ENCODE measurements at places on chromosomes 16 and 17.

- no peak for DNase-seq
Measured at GRCh38 chr17:51064061-51064735, 56.5 kb downstream of the SPAG9 start.

DNA sequence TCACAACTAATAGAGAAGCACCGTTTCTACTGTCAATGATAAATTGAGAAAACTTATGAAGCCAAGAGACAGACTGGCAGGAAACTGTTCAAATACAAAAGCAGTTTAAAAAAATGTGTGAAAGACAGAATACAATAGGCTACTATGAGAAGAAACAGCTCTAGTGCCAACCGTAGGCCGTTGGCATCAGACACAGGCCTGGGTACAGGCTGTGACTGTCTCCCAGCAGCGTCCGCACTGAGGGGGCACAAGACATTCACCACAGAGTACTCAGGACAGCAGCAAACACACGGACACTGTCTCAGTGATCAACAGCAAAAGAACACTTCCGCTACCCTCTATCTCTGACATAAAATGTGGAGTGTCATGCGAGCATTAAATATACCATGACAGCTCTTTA is 7.8 kb upstream of the C1QBP start:
- no peak for DNase-seq

DNA sequence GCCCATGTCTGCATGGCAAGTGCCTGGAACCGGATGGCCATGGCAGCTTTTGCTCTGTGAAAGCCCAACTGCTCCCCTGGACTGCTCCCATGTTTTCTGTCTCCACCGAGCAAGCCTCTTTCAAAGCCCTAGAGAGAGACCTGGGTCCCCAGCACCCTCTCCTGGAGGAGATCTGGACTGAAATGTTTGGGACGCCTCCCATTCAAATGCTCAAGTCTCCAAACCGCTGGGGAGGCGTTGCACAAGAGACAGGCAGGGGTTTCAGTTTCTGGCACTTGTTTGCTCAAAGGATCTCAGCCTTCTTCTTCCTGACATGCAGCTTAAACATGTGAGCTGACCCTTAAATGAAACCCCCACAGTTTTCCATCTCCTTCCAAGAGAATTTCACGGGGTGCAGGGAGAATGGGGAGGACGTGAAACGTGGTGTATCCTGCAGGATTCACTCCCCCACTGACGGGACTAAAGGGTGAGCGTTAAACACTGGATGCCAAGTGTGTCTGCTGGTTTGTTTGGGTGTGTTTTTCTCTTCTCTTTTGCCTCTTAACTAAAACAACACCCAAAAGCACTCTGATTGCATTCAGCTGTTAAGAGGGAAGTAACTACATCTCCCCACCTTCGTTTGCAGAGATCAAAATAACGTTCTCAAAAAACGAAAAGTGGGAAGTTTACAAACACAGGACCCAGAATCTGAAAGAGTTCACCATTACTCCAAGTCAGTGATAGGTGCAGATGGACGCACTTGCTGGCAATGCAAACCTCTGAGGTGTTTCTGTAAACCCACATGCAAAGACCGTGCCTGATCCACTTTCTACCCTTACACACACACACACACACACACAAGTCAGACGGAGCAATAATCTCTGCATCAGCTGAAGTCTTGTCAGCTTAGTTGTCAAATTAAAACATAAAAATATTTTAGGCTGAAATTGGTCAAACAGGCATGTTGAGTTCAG is 256.9 kb downstream of the C16orf95 start:
- no peak for DNase-seq

- DNase-seq, result no peak
Measured at GRCh38 chr17:21033350-21033749, 9.5 kb downstream of the USP22 start.

GRCh38 chr16:14310519-14310991 is 239.4 kb downstream of the MRTFB start:
- DNase-seq, result no peak

DNA sequence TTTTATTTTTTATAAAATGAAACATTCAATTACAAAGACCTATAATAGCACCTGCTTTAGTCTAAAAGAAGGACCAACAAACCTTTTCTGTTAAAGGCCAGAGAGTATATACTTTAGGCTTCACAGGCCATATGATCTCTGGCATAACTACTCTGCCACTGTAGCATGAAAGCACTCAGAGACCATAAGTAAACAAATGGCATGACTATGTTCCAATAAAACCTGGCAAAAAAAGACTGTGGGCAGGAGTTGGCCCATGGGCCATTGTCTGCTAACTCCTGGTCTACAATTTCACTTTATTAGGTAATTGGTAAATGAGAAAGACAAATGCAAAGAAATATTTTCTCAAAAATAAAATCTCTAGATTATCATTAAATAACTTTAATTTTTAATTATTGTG is 14.9 kb downstream of the CEP112 start:
- DNase-seq, result no peak

DNA sequence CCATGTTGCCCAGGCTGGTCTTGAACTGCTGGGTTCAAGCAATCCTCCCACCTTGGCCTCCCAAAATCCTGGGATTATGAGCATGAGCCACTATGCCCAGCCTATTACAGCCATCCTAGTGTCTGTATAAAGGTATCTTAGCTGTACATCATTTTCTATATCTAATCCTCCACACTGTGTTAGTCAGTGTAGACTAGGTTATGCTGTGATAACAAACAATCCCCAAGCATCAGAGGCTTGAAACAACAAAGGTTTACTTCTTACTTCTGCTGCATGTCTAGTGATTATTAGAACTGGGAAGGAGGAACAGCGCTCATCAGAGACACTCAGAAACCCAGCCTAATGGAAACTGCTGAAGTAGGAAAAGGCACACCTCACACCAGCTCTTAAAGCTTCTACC is 68.1 kb downstream of the ERCC4 start:
- no peak for DNase-seq

DNA sequence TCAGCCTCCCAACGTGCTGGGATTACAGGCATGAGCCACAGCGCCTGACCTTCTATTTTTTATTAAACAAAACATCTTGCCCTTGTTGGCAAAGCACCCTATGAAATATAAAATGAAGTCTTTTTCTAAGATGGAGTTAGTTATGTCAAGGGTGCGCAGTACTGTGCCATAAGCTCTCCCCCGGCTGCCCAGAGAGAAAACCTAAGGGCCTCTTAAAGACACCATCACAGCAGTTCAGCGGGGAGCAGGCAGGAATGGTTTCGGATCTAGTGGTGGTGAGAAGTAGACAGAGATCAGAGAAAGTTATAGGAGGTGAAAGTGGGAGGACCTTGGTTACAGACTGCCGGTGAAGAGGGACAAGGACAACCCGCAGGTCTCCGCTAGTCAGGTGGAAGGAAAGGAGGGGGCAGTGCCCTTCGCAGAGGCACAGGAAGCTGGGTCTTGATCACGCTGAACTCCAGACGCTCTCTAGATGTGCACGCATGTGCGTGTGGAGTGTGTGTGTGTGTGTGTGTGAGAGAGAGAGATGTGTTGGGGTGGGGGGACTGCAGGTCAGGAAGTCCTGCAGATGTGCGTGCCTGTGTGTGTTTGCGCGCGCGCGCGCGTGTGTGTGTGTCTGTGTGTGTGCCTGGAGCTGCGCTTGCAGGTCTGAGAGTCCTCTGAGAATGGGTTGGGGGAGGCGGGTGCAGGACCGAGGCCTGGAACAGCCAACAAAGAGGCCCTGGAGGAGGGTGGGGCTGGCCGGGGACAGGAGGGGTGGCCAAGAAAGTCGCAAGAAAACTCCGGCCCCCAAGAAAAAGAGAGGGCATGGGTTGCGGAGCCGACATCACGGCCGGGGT is 748 bp upstream of the CMTM3 start:
- peak; percentile 29 for DNase-seq

- DNase-seq, result no peak
Measured at GRCh38 chr16:69469807-69470561, 45.6 kb downstream of the CYB5B start.

GRCh38 chr17:562174-562573 is 152.5 kb downstream of the VPS53 start:
- DNase-seq, result no peak

GRCh38 chr17:4527566-4528125 is 27.5 kb downstream of the MYBBP1A start:
- no peak for DNase-seq

GRCh38 chr16:28984619-28985135 is at the start of gene LAT:
TSS of gene LAT (plus strand) at chr16:28985052. CDS start at chr16:28985418, 366 bp downstream.
- peak; percentile 62 for DNase-seq

GRCh38 chr16:78745108-78746019 is 645.9 kb downstream of the WWOX start:
- DNase-seq, result no peak

GRCh38 chr17:66302761-66303626 is 581 bp downstream of the PRKCA start:
- peak; percentile 14 for DNase-seq

DNA sequence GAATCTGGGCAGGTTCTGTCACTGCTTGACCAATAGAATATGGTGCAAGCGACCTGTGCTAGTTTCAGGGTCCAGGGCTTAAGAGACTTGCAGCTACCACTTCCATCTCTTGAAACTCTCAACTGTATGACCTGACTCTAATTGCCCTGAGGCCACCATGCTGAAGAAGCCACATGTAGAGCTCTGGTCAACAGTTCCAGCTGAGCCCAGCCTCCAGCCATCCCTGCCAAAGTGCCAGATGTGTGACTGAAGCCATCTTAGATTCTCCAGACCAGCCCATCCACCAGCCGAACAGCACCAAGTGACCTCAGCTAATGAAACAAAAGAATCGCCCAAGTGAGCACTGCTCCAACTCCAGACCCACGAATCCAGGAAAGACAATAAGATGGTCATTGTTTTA is 3.4 kb upstream of the MT2A start:
- DNase-seq, result no peak

DNA sequence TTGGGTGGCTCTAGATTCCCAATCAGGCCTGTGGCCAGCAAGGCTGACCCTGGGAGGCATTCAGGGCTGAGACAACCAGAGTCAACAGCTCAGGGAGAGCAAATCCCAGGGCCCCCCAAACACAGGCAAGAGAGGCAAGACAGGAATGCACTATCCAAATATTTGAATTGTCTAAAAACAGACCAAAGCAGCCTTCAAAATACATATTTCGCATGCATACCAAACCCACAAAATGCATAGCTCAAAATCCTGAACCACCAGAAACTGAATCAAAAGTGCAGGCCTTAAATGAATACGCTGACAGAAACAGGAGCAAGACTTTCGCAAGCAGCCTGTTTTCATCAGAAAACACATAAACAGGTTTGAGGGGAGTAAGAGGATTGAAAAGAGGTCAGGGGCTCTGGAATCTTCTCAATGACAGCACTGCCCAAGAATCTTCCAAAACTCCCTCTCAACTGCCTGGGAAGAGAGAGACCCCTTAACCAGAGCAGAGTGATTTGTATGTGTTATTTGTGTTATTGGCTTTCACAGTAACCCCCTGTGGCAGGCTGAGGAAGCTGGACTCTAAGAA is 213.6 kb upstream of the CDH5 start:
- no peak for DNase-seq

GRCh38 chr17:27633312-27634025 is 2.5 kb downstream of the LGALS9 start:
- no peak for DNase-seq

GRCh38 chr16:58461056-58461455 is 38.9 kb upstream of the NDRG4 start:
- DNase-seq, result no peak

GRCh38 chr17:74528491-74529199 is 2.6 kb downstream of the CD300LB start:
- no peak for DNase-seq

DNA sequence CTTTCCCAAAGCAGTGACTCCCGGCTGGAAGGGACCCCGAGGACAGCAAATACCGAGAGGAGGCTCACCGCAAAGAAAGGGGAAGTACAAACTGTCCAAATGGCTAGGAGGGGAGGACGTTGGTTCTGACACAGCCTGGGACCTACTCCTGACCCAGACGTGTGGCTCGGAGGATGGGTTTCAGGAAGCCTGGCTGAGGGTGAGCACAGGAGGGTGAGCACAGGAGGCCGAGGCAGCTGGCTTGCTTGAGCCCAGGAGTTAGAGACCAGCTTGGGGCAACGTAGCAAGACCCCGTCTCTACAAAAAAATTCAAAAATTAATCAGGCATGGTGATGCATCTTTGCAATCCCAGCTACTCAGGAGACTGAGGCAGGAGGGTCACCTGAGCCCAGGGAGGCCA is 83.2 kb downstream of the C16orf78 start:
- no peak for DNase-seq

DNA sequence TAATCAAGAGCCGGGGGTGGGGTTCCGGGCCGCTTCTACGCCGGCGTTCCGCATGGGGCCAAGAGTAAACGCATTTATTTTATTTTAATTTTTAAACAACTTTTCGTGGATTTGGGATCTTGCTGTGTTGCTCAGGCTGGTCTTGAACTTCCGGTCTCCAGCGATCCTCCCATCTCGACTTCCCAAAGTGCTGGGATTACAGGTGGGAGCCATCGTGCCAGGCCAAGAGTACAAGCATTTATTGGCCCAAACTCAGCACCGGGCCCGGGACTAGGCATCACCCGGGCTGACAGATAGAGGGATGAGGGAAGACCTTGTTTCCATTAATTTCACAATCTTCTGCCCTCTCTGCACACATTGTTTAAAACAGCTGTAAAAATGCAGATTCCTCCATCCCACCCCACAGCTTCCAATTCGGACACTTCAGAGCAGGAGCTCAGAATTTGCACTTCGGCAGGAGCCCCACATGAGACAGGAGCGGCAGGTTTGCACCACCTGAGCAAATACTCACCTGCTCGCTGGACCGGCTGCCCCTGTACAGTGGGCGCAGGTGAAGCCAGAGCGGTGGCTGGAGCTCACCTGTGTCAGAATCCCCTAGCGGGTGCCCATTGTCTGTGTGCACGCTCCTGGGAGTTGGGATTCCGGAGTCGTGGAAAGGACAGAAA is 663 bp upstream of the GINS2 start:
- no peak for DNase-seq

- no peak for DNase-seq
Measured at GRCh38 chr17:63519972-63520882, 2.9 kb upstream of the KCNH6 start.

- no peak for DNase-seq
Measured at GRCh38 chr16:30005341-30006094, 5.3 kb downstream of the DOC2A start.

- no peak for DNase-seq
Measured at GRCh38 chr16:19108409-19109287, 5.1 kb upstream of the ITPRIPL2 start.

DNA sequence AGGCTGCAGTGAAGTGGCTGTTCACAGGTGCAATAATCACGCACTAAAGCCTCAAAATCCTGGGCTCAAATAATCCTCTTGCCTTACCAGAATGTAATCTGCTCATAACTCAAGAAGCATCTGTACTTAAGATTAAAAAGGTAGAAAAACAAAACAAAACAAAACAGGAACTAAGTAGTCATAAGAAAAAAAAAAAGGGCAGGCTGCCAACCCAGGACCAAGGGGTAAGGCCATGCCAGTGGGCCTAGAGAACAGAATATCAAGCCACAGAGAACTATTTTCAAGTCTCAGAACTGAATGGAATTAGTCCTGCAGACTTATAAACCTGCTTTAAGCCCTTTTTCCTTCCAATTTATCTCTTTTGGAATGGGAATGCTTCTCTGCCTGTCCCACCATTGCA is 64.8 kb upstream of the TBC1D3K start:
- DNase-seq, result no peak

- DNase-seq, result no peak
Measured at GRCh38 chr17:3260600-3260999, 37.6 kb downstream of the OR3A1 start.

GRCh38 chr17:8376271-8377067 is at the start of gene KRABD2:
TSS of gene KRABD2 (minus strand) at chr17:8376704.
- peak; percentile 80 for DNase-seq

GRCh38 chr16:17397499-17397891 is 73.3 kb downstream of the XYLT1 start:
- DNase-seq, result no peak

- DNase-seq, result no peak
Measured at GRCh38 chr17:39634384-39634871, 2.5 kb upstream of the STARD3 start.

GRCh38 chr17:17346428-17347233 is 43.5 kb downstream of the NT5M start:
- no peak for DNase-seq
